ENCODE measurements at places on chromosomes 2 and 18.
A peak's percentile ranks its signal among the peaks of the same experiment; 100 is the strongest.

DNA sequence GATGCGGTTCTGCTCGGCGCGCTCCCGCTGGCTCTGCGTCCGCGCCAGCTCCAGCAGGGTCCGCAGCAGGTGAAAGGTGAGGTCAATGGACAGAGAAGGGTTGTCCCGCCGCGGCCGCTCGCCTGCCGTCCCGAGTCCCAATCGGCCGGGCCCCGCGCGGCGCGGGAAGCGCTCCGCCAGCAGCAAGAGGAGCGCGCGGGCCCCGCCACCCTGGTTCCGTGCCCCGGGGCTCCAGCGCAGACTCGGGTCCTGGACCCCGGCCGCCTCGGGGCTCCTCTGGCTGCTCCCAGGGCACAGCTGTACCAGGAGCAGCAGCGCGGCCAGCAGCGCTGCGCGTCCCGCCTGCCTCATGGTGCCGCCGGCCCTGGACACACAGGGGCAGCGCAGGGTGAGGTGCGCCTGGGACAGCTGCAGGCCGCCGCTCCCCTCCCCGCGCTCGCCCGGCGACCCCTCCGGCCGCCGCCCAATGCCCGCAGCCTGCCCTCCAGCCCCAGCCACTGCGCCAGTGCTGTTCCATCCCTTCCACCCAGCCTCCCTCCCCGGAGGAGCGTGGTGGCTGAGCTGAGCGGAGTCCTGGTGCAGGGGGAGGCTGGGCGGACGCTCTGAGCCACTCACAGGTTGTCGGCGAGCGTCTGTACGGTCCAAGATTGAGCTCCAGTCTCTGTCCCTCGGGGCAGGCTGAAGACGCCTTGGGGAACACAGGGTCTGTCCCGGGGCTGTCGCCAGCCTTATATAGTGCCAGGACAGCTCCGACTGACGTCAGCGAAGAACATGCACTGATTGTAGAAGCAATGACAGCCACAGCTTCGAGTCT is 493 bp downstream of the UCN start:
- peak; percentile 10 for DNase-seq

DNA sequence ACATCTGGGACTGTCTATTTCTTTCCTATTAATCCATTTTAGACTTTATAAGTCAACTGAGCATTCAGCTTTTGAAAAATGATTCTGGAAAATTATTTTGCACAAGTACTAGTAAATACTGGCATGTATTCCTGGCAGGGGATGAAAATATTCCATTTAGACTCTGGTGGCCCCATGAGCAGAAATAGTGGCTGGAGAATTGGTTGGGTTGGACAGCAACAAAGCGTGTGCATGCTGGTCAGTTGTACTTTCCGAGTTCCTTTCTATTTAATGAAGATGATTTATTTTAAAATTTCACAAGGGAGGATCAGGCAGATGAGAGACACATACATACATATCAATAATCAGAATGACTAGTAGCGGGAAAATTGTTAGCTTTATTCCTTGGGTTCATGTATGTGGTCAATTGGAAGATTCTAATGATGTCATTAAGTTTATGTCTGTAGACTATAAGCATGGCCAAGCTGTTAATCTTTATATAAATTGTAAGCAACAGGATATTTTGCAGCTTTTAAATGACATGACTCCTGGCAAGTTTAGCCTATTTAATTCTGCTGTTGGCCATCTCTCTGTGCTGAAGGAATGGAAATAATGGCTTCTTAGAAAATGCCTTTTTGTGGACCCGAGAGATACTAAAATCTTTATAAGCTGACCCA is 541.6 kb downstream of the SLC4A3 start:
- no peak for DNase-seq

DNA sequence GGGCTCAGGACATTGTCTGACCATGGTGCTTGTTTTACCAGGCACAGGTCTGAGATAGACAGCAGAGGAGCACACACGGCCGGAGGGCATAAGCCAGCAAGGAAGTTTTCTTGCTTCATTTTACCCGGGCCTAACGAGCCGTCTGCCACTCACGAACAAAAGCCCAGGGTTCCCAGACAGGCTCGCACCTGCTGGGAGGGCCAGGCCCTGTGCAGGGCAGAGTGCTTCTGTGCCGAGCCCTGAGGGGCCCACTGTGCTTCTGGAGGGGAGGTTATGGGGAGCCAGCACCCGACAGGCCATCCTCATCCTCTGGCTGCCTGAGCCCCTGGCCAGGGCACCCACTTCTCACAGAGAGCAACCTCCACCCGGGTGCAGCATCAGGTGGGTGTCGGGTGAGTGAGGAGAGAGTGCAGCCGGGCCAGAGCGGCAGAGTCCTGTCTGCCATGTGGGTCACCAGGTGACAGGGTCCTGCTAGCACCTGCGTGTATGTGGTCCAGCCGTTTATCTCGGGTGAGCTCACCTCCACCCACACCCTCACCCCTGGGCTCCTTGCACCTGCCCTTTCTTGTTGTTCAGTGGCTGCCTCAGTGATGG is 297.9 kb downstream of the NDUFA10 start:
- DNase-seq, result no peak

DNA sequence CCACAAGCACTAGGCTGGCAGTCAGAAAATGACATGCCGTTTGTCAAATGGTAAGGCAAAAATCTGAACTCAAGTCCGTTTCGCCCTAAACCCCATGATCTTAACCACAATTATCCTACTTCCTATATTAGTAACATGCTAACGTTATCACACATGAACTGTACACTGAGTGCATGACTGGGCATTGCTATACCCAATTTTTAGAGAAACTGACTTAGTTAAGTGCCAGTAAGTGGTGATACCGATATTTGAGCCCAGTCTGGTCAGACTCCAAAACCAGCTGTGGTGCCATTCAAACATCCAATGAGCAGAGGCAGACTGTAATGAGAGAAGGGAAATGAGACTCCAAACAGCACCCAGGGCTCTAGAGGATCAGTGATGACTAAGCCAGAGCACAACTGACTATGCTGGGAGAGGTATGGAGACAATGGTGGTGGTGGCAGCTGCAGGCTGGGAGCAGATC is 311.7 kb upstream of the PKDCC start:
- no peak for DNase-seq

- DNase-seq, result no peak
These were observed 39.5 kb downstream of the TMEM247 start for GRCh38 chr2:46518861-46519260.

DNA sequence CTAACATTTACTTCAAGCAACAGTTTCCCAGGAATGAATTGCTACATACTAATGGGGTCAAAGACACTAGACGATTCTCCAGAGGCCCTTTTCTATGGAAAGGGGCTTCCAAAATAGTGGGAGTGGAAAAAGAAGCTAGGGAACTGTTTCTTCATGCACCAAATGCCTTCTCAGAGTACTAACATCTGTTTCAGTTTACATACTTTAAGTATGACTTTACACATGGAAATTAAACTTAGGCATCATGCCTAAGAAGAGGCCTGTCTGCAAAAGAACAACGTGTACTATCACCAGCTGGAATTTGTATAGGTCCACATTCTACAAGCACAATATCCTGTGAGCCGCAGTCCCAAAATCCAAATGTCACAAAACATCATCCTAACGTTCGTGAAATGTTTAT is 29.4 kb upstream of the WDR75 start:
- DNase-seq, result no peak

- DNase-seq, result no peak
These were observed 442.6 kb upstream of the LRATD1 start for GRCh38 chr2:14189929-14190328.

GRCh38 chr2:219109471-219109870 is 48.8 kb upstream of the IHH start:
- no peak for DNase-seq

DNA sequence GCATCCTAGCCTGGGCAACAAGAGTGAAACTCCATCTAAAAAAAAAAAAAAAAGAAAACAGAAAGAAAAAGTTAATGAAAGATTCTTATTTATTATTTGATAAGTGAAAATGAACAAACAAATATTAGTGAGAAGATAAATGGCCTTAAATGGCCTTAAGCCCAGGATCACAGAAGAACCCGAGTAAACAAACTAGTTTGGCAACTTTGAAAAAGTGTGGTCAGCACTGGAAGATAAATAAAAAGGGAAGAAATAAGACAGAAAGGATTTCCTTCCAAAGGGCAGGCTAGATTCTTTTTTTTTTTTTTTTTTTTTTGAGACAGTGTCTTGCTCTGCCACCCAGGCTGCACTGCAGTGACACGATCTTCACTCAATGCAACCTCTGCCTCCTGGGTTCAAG is 692.4 kb downstream of the CPS1 start:
- DNase-seq, result no peak

DNA sequence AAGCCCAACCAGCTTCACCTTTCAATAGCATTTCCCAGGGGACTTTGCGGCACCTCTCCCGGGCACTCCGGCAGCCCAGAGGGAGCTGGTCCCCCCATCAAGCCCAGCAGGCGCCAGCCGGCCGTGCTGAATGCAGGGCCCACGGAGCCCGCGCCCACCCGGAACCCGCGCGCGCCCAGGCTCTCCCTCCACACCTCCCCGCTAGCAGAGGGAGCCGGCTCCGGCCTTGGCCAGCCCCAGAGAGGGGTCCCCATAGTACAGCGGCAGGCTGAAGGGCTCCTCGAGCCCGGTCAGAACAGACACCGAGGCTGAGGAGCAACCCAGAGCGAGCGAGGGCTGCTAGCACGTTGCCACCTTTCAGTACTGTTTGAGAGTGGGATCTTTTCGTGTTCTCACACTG is 300.8 kb downstream of the DSEL start:
- DNase-seq, result no peak

- no peak for DNase-seq
These were observed 46.6 kb upstream of the HPCAL1 start for GRCh38 chr2:10256031-10256514.

DNA sequence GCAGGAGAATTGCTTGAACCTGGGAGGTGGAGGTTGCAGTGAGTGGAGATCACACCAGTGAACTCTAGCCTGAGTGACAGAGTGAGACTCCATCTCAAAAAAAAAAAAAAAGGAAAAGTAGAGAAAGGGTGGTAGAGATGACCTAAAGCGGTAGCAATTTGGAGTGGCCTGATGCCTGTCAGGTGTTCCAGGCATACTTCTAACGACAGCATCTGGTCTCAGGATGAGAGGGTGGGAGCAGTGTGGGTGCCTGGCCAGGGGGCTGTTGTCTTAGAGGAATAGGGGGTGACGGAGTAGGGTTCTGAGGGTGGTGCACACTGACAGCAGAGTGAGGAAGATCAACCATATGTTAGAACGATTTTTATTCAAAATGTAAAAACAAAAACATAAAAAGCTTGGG is 21.8 kb downstream of the ZNF236 start:
- no peak for DNase-seq

GRCh38 chr2:8438476-8438875 is 243.4 kb upstream of the ID2 start:
- no peak for DNase-seq

- no peak for DNase-seq
These were observed 760.3 kb upstream of the SOX11 start for GRCh38 chr2:4931721-4932365.

GRCh38 chr2:4246364-4247131 is 543.2 kb downstream of the DCDC2C start:
- DNase-seq, result peak; percentile 17

GRCh38 chr2:15588329-15588919 is 3.2 kb upstream of the DDX1 start:
- DNase-seq, result peak; percentile 15

DNA sequence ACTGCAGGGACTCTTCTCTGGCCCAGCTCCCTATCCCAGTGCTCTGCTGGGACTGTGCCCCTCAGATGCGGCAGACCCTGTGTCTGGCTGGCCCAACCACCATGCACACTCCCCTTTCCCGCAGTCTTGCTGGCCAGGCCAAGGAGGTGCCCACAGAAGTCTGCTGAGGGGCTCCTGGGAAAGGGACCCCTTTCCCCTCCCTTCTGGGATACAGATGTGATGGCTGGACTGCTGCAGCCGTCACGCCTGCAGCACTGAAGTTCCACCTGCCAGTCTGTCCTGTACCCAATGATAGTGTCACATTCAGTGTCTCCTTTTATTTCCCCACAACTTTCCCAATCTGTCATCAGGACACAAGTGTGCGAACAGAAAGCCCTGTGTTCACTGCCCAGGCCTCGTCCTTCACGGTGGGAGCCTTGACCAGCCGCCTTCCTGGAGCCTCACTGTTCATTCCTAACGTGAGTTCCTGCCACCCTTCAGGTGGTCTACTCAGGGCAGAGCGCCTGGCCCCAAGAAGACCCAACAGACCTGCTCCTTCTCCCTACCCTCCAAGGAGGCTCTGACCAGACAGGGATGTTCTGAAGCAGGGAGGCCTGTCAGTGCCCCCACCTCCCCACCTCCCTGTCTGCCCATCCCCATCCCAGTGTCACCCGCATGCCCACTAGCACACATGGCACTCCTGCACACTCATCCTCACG is 47.1 kb downstream of the ANKMY1 start:
- no peak for DNase-seq

GRCh38 chr2:202344178-202344577 is 31.9 kb upstream of the BMPR2 start:
- no peak for DNase-seq

DNA sequence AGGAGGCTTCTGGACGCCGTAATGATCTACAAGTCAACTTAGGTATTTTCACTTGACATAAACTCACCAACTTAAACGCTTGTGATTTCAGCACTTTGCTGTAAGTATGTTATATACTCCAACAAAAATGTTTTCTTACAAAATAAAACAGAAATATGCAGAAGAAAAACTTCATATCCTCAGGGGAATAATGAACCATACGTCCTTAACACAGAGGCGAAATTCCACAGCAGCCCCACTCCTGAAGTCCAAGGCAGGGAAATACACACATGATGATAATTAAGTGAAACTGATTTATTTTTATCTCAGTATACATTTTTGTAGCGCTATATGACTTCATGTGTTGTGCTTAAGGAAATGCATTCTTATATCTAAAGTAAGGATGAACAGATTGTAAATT is 335.4 kb upstream of the VWC2L start:
- no peak for DNase-seq

- no peak for DNase-seq
These were observed 83.4 kb downstream of the ZFP36L2 start for GRCh38 chr2:43142921-43143438.

GRCh38 chr2:17309741-17310339 is 208.4 kb downstream of the RAD51AP2 start:
- DNase-seq, result peak; percentile 89

GRCh38 chr2:129778584-129778877 is 200.9 kb upstream of the RAB6C start:
- DNase-seq, result no peak

GRCh38 chr18:42394238-42394637 is 439.2 kb downstream of the PIK3C3 start:
- DNase-seq, result no peak

DNA sequence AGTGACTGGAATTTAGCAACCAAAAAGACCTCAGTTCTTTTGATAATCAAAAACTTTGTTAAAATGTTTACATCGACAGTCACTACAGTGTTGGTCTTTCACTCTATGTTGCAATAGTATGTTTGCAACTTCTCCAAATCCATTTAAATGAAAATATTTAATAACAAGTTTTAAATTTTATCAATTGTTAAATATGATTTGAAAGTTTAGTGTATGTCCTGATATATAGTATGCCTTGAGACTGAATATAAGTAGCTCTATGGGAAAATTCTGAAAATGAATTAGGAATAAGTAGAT is 109.9 kb downstream of the ANKRD44 start:
- no peak for DNase-seq

- DNase-seq, result no peak
These were observed 41.5 kb upstream of the ALK start for GRCh38 chr2:29962922-29963321.

GRCh38 chr2:98299211-98299905 is 46.9 kb upstream of the CNGA3 start:
- DNase-seq, result no peak

All from NCI-H748 treated with DMSO at 0.1 percent for 48 hours (cell line).